ENCODE measurements at places on chromosomes 7 and 10. TPM values are rescaled to one million over a fixed set of nuclear protein-coding genes. Genes with fewer than 3 reads are reported as not detected.

The ESYT2 gene
- 111 TPM for total RNA-seq

The GPR15LG gene
- total RNA-seq: not detected

The PNLIP gene
- not detected for total RNA-seq

The C10orf105 gene
- total RNA-seq: not detected

The AKR1C1 gene
- 528 TPM for total RNA-seq

The ANKRD61 gene
- total RNA-seq: not detected

The BPGM gene
- 26.9 TPM for total RNA-seq

The PON3 gene
- not detected for total RNA-seq

The UNCX gene
- not detected for total RNA-seq

The AGBL3 gene
- 0.83 TPM for total RNA-seq

The CNTNAP2 gene
- total RNA-seq: 0.15 TPM

The ARL3 gene
- total RNA-seq: 6.1 TPM

The ZNF365 gene
- 3.8 TPM for total RNA-seq

The AKR1E2 gene
- 17.0 TPM for total RNA-seq

The HOXA13 gene
- under 0.01 TPM for total RNA-seq

The RAPGEF5 gene
- total RNA-seq: 1.3 TPM

The SGCE gene
- total RNA-seq: 87.5 TPM

The SPDYE8 gene
- not detected for total RNA-seq

The ZNF736 gene
- total RNA-seq: 9.4 TPM

The CD36 gene
- 2.5 TPM for total RNA-seq

The ZNF786 gene
- total RNA-seq: 7.1 TPM

The THNSL1 gene
- 6.1 TPM for total RNA-seq

The RTKN2 gene
- total RNA-seq: 1.3 TPM

The TMEM130 gene
- total RNA-seq: 0.44 TPM

The SPDYE18 gene
- total RNA-seq: not detected

The IKZF1 gene
- total RNA-seq: not detected

The SMARCD3 gene
- total RNA-seq: 47.0 TPM

The CYP3A4 gene
- not detected for total RNA-seq

The CHN2 gene
- 0.29 TPM for total RNA-seq

The PAPOLB gene
- total RNA-seq: 0.15 TPM

The TLX1 gene
- total RNA-seq: not detected

The CADPS2 gene
- total RNA-seq: 29.1 TPM

The OPN4 gene
- not detected for total RNA-seq

The TMEM270 gene
- total RNA-seq: not detected

The ALOX5 gene
- total RNA-seq: not detected

The AKR1C4 gene
- total RNA-seq: not detected

The SEMA3C gene
- 163 TPM for total RNA-seq

The NEUROG3 gene
- total RNA-seq: not detected

The TMEM229A gene
- total RNA-seq: not detected

The KAZALD1 gene
- total RNA-seq: 58.2 TPM

The TET1 gene
- 4.7 TPM for total RNA-seq
